ENCODE measurements at places on chromosomes 2 and 18.

GRCh38 chr2:4047961-4048891 is 344.9 kb downstream of the DCDC2C start:
- no peak overlapping the region for H3K27ac ChIP-seq
- H3K27me3 ChIP-seq: no peaks in the 10 kb centered on the region
- H3K36me3 ChIP-seq: no peaks in the 10 kb centered on the region
- no peak overlapping the region for H3K4me3 ChIP-seq
- no peaks in the 10 kb centered on the region for H3K4me1 ChIP-seq
- no peak for DNase-seq

GRCh38 chr2:152743002-152743401 is 24.6 kb downstream of the ARL6IP6 start:
- H3K36me3 ChIP-seq: peaks cover 8% of the 10 kb centered on the region
- H3K4me3 ChIP-seq: no peak overlapping the region
- H3K27ac ChIP-seq: no peak overlapping the region
- DNase-seq: no peak
- H3K27me3 ChIP-seq: no peaks in the 10 kb centered on the region

GRCh38 chr2:26759845-26760244 is 4.2 kb upstream of the SLC35F6 start:
- H3K27ac ChIP-seq: no peak overlapping the region
- no peak overlapping the region for H3K4me3 ChIP-seq
- H3K4me1 ChIP-seq: peaks cover 7% of the 10 kb centered on the region
- no peaks in the 10 kb centered on the region for H3K27me3 ChIP-seq

DNA sequence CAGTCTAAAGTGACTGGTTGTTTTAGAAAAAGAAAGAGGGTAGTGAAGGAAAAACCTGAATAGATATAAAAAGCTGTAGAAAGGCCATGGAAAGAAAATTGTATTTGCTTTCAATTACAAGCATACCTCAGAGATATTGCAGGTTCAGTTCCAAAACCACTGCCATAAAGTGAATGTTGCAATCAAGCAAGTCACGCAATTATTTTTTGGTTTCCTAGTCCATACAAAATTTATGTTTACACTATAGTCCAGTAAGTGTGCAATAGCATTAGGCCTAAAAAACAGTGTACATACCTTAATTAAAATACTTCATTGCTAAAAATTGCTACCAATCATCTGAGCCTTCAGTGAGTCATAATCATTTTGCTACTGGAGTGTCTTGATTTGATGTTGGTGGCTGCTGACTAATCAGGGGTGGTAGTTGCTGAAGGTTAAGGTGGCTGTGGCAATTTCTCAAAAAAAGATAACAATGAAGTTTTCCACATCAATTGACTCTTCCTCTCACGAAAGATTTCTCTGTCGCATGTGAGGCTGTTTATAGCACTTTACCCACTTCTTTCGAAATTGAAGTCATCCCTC is 2003.8 kb upstream of the PIK3C3 start:
- H3K27ac ChIP-seq: no peak overlapping the region
- no peak overlapping the region for H3K4me3 ChIP-seq
- no peaks in the 10 kb centered on the region for H3K4me1 ChIP-seq
- no peaks in the 10 kb centered on the region for H3K36me3 ChIP-seq
- no peaks in the 10 kb centered on the region for H3K27me3 ChIP-seq
